OCI-LY7 (cell line): ENCODE measurements at places on chromosomes 4 and X.

DNA sequence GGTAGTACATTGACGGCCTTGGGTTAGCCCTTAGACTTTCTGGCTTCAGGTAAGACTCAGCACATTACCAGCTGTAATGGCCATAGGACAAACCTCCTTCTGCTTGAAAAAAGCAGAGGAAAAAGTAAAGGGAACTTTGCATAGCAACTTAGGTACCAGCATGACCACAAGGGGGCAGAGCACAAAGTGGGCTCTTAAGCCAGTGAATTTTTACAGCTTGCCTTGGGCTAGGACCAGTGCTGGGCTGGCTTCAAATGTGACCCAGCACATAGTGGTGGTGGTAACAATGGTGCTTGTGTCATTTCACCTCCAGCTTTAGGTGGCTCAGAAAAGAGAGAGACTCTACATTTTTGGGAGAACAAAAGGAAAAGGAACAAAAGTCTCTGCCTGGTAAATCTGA, 66.1 kb downstream of the KLHL4 start:
- DNase-seq = peak; percentile 0

GRCh38 chr4:153668647-153669046, 15.4 kb upstream of the TLR2 start:
- no peak for DNase-seq

- DNase-seq = no peak
These were observed 280.4 kb downstream of the CFAP47 start for GRCh38 chrX:36199928-36200327.

DNA sequence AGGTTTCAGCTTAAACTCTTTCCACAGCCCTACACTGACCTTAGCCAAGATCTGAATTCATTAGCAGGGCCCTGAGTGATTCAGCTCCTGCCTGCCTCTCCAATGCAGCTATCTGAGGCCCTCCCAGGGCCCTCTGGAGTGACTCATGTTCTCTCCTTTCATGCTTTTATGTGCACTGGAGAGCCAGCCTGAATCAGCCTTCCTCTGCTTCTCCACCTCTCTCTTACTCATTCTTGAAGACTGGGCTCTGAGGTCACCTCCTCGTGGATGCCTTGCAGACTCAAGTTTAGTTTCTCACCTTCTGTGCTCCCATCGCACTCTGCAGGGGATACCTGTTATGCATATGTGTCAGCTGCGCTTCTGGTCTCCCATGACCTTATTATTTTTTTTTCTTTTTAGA, 3.1 kb upstream of the OCIAD2 start:
- no peak for DNase-seq

DNA sequence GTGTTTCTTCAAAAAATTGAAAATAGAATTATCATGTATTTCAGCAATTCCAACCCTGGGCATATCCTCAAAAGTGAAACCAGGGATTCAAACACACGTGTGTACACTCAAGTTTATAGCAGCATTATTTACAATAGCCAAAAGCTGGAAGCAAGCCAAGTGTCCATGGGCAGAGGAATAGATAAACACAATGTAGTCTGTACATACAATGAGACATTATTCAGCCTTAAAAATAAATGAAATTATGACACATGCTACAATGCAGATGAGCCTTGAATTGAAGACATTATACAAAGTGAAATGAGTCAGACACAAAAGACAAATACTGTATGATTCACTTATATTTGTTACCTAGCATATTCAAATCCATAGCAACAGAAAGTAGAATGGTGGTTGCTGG, 853.4 kb downstream of the STIM2 start:
- no peak for DNase-seq

- no peak for DNase-seq
These were observed 81.6 kb downstream of the RASL11B start for GRCh38 chr4:52943677-52944076.

- no peak for DNase-seq
These were observed 373.6 kb downstream of the MAPK10 start for GRCh38 chr4:85986266-85986665.

- no peak for DNase-seq
These were observed 38.0 kb downstream of the RADX start for GRCh38 chrX:106649523-106650428.

- peak; percentile 75 for DNase-seq
These were observed 255 bp upstream of the CNOT6L start for GRCh38 chr4:77819404-77819842.

GRCh38 chr4:139779691-139780090, 114.1 kb downstream of the MGST2 start:
- DNase-seq = no peak

DNA sequence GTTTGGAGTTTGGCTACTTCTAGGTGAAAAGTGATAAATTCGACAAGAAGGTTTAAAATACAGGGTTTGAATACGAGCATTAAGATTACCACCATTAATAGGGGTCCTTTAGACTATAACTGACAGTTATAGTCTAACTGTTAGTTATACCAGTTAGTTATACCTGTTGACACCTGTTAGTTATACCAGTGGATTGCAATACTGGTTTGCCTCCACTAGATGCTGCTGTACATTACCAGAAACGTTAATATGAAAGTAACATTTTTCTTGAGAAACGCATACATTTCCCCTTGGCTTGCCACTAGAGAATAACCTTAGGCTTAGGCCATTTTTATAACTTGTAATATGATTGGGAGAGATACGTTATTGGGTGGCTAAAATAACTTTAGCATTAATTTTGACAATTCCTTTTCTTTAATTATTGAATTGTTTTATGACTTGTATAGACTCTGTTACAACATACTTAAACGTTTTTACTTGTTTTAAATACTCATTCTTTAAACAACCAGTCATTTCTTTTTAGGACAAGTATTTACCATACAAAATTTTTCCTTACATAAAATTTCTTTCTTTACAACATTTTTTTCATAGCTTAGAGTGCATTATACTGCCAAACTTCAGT, 911.2 kb downstream of the FSTL5 start:
- peak; percentile 26 for DNase-seq

DNA sequence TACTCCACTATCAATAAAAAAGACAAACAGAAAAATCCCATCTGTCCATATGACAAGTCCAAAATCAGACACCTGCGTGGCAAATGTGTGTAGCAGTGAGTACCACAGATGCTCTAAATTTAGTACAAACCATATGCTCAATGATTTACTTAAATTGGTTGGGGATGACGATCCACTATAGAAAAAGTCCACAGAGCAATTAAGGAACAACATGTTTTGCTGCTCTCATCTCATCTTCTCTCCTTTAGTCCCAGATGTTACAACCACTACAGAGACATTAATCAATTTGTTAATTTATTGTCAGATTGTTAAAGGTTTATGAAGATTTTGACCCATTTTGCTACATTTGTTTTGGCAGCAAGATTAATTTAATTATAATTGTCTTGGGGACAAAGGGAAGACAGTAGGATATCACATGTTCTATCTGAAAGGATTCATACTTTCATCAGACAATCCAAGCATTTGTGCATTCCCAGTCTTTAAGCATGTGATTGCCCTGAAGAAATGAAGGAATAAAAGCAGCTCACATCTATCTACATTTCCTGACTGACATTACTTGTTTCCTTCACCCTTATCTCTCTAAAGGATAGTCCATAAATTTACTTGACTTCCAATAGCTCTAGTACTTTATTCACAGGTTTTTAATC, 2268.1 kb downstream of the PCDH7 start:
- no peak for DNase-seq

GRCh38 chrX:130999360-130999759, 58.8 kb upstream of the ARHGAP36 start:
- no peak for DNase-seq

- peak; percentile 71 for DNase-seq
These were observed 76.5 kb upstream of the BCOR start for GRCh38 chrX:40174001-40174853.

GRCh38 chr4:155960522-155960921, 6.9 kb upstream of the CTSO start:
- no peak for DNase-seq

GRCh38 chrX:111133389-111133788, 37.4 kb downstream of the PAK3 start:
- no peak for DNase-seq

DNA sequence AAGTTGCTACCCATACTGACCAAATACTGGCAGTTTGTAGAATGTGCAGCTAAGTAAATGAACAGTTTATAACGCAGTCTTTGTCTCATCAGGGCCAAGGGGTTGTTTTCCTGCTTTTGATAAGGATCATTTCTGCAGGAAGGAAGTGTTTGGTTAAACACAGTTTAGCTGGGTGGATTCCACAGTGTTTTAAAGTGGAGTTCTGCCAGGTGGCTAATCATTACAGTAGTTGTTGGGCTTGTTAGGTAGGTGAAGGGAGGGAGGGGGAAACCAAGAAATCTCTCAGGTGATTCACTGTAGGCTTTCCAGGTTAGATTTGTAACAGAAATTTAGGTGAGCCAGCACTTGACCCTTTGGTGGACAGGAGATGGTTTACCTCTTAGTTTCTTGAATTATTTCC, 58.1 kb downstream of the FNIP2 start:
- no peak for DNase-seq

DNA sequence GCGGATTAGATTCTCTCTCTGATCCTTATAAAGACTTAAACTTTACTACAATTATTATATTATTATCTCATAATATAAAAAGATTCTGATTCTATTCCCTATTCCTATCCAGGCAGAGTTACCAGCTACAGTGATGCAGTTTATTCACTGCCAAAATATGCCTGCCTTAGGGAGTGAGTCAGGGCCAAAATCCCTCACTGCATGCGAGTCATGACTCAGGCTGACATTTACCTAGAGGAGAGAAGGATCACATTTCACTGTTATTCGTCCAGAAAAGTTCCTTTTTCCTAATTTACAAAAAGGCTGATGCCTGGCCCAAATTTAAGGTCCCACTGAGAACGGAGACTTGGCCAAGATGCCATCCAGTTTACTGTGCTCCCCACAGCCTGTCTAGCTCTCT, 168.5 kb upstream of the LDB2 start:
- DNase-seq = no peak

GRCh38 chrX:39508300-39508692, 589.5 kb downstream of the BCOR start:
- DNase-seq = no peak

DNA sequence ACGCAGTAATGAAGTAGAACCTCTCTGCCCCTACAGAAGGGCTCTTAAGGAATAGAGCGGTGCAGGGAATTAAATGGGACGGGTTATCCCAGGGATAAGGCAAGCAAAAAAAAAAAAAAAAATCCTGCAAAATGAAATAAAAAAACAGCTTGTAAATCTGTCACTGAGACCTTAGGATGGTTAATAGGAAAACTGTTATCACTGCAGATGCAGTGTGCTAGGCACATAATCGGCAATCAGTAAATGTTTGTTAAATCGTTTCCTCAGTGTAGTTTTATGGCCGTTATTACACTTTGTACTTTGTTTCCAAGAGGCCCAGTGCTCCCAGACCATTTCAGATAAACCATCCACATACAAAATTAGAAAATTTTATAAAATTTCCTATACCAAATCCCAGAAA, 1.0 kb downstream of the HNRNPH2 start:
- no peak for DNase-seq

GRCh38 chr4:75512386-75513211, 1.6 kb downstream of the RCHY1 start:
- DNase-seq = peak; percentile 60

- DNase-seq = no peak
These were observed 9.3 kb upstream of the ADH1C start for GRCh38 chr4:99361899-99362275.

DNA sequence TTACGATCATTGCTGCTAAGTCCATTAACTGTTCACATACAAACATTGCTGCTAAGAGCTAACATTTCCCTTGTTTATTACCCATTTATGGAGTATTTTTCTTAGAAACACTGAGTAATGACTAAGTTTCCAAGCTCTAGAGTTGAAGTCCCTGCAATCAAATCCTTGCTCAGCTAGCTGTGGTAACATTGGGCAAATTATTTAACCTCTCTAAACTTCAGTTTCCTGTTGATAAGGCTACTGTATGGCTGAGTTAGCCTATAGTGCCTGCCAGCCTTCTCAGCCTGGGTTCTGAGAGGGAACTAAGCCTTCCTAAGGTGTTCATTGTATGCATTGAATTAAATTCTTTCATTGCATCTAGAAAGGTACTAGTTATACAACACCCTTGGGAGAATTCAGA, 15.2 kb upstream of the SCOC start:
- DNase-seq = no peak

DNA sequence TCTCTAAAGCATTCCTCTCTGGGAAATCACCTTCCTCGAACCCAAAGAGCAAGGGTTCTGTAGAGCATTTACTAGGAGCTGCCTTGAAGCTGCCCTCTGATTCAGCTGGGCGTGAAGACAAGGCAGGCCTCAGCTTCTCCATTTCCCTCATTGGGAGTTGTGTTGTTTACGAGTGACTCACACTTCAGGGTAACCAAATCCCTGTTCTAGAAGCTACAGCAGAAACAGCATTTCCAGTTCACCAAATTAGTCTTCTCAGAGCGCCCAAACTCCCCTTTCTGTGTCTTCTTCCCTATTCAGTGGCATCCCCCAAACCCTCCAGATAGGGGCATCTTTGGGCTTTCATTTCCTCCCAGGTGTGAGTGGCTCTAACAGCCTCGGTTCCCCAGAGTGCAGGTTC, 863 bp upstream of the XPNPEP2 start:
- DNase-seq = peak; percentile 44

GRCh38 chrX:47523713-47524166, 37.3 kb upstream of the ARAF start:
- no peak for DNase-seq

DNA sequence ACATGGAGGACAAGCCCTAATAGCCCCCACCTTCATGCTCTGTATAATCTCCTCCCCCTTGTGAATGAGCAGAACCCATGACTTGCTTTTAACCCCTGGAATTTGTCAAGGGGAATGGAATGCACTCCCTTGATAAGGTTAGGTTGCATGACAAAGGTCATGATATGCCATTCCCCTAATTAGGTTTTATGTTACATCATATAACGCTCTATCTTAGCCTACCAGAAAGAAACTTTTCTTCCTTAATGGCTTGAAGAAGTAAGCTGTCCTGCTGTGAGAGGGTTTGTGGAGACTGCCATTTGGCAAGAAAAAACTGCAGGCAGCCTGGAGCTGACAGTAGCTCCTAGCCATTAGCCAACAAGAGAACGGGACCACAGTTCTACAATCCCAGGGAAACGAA, 399.8 kb upstream of the MAD2L1 start:
- DNase-seq = no peak

- no peak for DNase-seq
These were observed 70.1 kb downstream of the PCYT1B start for GRCh38 chrX:24577091-24577490.

DNA sequence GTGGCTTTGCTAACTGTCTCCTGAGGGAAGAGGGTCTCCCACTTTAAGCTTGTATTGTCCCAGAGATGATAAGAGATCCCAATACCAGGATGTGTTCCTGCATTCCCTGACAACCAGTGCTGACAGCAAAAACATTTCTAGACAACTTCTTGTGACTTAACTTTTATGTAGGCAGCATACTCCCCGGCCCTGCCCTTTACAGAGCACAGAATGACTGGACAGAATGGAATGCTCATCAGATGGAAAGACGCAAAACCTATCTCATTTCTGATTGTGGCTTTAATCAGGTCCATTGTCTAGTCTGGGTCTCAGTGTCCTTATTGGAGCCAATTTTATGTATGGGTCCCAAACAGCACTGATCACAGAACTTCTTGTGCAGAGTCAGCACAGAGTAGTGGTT, 18.2 kb upstream of the PLAC1 start:
- no peak for DNase-seq

GRCh38 chr4:86380181-86380724, 20.4 kb upstream of the MAPK10 start:
- no peak for DNase-seq

GRCh38 chr4:153223427-153223801, 19.2 kb downstream of the TRIM2 start:
- DNase-seq = no peak

GRCh38 chr4:26866781-26867180, 6.1 kb downstream of the STIM2 start:
- DNase-seq = no peak

GRCh38 chrX:38379088-38379487, 26.7 kb downstream of the OTC start:
- DNase-seq = no peak
